ENCODE measurements at places on chromosomes 2 and 18. TPM values are rescaled to one million over a fixed set of nuclear protein-coding genes. Genes with fewer than 3 reads are reported as not detected.

Gene SERPINB13
- not detected for total RNA-seq

Gene IL37
- total RNA-seq: not detected

GRCh38 chr18:50509012-50509411, 50.9 kb upstream of the MAPK4 start:
- no peak for DNase-seq

DNA sequence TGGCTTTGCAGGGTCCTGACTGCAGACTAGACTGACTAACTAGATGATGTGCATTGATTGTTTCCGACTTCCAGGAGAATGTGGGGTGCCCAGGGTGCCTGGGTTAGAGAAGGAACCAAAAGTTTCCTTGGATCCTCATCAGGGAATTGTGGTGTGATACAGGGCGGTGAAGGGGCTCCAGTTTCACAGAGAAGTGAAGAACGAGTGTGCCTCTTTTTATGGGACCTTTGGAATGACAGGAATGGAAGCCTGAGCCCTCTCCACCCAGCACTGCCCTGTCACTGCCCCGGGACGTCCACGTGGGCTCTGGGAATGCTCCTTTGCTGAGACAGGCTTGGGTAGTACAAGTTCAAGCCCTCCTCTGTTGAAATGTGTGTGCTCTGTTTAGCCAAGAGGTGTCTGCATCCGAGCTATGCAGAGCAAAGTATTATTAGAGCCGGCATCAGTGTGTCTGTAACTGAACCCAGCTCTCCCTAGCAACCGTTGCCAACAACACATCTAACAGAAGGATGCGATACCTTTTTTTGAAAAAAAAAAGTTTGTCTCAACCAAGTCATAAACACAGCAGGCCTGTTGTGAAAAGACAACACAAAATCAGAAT, 183.6 kb downstream of the SMAD7 start:
- DNase-seq: no peak

DNA sequence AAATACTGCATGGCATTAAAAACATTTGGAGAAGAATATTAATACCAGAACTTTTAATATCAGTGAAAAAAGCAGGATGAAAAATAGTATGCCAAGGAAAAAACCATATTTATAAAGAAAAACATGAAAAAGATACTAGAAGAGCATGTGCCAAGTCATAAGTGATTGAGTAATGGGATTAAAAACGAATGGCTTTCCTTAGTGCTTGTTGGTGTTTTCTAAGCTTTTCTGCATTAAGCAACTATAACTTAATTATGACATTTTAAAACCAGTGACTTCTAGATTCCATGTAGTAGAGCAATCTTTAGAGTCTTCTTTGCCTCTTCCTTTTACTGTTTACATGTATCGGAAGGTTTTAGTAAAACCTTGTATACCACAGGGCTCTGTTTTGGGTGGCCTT, 6.6 kb downstream of the MAPRE3 start:
- no peak for DNase-seq

GRCh38 chr2:23636426-23636825, 251.4 kb downstream of the KLHL29 start:
- peak; percentile 13 for DNase-seq

GRCh38 chr2:46066116-46066515, 231.1 kb upstream of the EPAS1 start:
- no peak for DNase-seq
